Urinary bladder (tissue), 4 donors: ENCODE measurements at places on chromosomes 7 and 10. TPM values are rescaled to one million over a fixed set of nuclear protein-coding genes. Genes with fewer than 3 reads are reported as not detected.

Gene ACTR3C
- total RNA-seq, result 6.5 TPM

Gene CPVL
- 14.4 TPM for total RNA-seq

Gene ASIC3
- 1.1 TPM for total RNA-seq

Gene C7orf57
- 0.21 TPM for total RNA-seq

DNA sequence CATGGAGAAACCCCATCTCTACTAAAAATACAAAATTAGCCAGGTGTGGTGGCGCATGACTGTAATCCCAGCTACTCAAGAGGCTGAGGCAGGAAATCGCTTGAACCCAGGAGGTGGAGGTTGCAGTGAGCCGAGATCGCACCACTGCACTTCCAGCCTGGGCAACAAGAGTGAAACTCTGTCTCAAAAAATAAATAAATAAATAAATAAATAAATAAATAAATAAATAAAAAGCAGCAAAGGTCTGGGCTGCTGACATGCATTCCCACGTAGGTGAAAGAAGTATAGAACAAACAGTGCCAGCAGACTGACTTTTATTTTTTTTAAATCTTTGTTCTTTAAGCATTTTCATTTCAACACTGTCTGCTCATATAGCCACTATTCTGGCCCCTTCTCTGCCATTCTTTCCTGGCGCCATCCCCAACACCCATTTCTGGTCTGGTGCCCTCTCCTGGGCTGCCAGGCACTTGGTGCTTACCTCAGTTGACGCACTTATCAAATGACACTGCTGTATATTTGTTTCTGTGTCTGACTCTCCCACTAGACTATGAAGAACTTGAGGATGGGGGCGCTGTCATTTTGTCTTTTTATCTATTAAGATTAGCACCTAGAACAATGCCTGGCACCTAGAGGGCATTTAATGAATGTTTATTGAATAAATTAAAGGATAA is 15.6 kb downstream of the FAM107B start:
- no peak for DNase-seq

- no peak for DNase-seq
Measured at GRCh38 chr7:107277331-107277730, 108.5 kb downstream of the HBP1 start.

- no peak for DNase-seq
Measured at GRCh38 chr7:17320657-17321056, 22.2 kb downstream of the AHR start.

GRCh38 chr10:61397175-61397986 is 55.8 kb downstream of the TMEM26 start:
- DNase-seq, result no peak

DNA sequence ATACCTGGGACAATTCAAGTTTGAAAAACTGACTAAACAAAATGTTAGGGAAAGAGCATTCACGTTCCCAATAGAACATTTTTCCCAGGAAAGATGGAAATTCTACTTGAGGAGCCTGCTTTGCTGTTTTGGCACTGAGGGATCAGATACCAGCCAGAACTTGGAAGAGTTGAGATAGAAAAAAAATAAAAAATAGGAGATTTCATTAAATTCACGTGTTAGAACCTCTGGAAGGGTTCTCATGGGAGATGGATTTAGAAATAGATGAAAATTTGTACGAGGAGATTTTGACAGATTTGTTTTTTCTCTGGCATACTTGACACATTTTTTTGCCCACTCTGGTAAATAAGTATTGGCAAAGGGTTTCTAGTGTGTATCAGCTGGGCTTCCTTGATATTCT is 63.7 kb downstream of the CELF2 start:
- no peak for DNase-seq

DNA sequence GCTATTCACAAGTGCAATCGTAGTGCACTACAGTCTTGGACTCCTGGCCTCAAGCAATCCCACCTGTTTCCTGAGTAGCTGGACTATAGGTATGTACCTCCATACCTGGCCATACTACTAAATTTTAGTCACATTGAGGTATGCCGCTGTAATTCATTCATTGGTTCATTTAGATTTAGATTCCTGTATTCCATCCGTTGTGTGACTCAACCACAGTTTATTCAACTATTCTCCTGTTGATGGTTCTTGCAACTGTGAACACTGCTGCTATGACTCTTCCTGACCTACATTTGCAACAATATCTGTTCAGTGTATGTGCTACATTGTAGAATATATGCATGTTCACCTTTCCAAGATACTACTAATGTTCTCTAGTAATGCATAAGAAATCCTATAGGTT is 8.0 kb upstream of the ZCCHC24 start:
- DNase-seq, result no peak

DNA sequence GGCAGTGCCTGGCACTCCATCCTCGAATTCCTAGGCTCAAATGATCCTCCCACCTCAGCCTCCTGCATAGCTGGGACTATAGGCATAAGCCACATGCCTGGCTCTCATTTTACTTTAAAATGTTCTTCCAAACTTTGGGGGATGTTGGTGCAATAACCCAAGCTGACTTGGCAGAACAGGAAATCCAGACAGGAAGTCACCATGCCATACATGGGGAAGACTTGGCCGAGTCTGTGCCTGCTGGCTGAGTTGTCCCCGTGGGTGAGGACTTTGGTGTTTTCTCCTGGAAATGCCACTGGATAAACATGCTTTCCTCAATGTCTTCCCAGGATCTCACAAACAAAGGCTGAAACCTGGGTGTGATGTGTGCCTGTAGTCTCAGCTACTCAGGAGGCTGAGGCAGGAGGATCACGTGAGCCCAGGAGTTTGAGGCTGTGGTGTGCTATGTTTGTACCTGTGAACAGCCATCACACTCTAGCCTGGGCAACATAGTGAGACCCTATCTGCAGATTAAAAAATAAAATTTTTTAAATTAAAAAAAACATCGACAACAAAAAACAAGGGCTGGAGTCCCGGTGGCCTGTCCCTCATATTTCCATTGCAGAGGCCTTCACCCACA is 19.8 kb downstream of the HKDC1 start:
- DNase-seq, result no peak

- DNase-seq, result no peak
Measured at GRCh38 chr7:124059375-124059774, 26.5 kb upstream of the TMEM229A start.

- DNase-seq, result no peak
Measured at GRCh38 chr7:4195660-4196059, 486.4 kb upstream of the FOXK1 start.

- DNase-seq, result no peak
Measured at GRCh38 chr7:112362731-112363131, 87.5 kb upstream of the IFRD1 start.

GRCh38 chr7:134355927-134356326 is 39.2 kb upstream of the SLC35B4 start:
- no peak for DNase-seq

GRCh38 chr7:87507446-87507845 is 32.0 kb upstream of the ABCB4 start:
- DNase-seq, result no peak
